ENCODE measurements at places on chromosomes 7 and 10.

DNA sequence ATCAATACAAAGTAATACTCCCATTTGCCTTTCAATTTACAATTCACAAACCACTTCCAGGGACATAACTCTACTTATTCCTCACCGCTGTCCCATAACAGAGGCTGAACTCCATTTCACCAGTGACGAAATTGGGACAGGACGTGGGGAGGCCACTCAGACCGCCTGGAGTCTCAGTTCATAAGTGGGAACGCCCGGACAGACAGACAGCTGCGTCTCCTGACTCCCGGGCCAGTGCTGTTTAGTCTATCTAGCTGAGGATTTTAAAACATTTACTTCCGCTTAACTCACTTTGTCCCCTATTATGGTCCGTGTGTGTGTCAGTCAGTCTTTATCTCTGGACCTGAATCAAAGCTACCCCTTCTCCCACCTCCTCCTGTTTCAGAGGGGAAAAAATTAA, 67.4 kb upstream of the ZNF438 start:
- no peak for DNase-seq

DNA sequence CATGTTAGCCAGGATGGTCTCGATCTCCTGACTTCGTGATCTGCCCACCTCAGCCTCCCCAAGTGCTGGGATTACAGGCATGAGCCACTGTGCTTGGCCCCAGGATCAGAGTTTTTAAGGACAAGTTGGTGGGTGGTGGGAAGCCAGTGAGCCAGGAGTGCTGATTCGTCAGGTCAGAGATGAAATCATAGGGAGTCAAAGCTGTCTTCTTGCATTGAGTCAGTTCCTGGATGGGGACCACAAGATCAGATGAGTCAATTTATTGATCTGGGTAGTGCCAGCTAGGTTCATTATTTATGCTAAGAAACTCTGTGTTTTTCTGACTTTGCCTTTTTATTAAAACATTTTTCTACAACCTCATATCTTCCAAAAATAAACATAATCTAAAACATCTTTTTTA, 423.8 kb downstream of the ARL4A start:
- no peak for DNase-seq

DNA sequence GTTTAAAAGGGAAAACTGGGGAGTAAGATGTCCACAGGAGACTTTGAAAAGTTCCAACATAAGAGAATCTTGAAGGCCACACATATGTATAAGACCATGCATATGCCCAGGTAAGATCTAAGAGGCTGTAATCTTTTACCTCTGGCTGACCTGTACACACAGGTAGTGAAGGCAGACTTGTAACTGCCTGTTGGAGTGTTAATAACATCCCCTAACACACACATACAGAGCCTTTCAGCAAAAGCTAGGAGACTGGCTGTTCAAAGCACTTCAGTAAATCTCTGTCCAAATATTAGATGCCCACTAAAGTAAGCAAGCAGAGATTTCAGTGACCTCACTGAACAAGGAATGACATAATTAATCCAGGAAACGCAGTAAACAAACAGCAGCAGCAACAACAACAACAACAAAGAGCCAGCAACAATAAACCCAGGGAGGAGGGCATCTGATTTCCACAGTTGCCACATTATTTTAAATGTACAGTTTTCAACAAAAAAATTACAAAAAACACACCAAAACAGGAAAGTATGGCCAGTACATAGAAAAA, 15.0 kb downstream of the CYP51A1 start:
- no peak for DNase-seq

- no peak for DNase-seq
Observed at GRCh38 chr10:119129721-119130120, 25.8 kb downstream of the DENND10 start.

GRCh38 chr10:78231939-78232338, 198.3 kb downstream of the RPS24 start:
- DNase-seq, result no peak

- DNase-seq, result no peak
Observed at GRCh38 chr10:20257422-20257821, 441.2 kb downstream of the PLXDC2 start.

- DNase-seq, result no peak
Observed at GRCh38 chr10:51485668-51486067, 213.7 kb downstream of the CSTF2T start.

DNA sequence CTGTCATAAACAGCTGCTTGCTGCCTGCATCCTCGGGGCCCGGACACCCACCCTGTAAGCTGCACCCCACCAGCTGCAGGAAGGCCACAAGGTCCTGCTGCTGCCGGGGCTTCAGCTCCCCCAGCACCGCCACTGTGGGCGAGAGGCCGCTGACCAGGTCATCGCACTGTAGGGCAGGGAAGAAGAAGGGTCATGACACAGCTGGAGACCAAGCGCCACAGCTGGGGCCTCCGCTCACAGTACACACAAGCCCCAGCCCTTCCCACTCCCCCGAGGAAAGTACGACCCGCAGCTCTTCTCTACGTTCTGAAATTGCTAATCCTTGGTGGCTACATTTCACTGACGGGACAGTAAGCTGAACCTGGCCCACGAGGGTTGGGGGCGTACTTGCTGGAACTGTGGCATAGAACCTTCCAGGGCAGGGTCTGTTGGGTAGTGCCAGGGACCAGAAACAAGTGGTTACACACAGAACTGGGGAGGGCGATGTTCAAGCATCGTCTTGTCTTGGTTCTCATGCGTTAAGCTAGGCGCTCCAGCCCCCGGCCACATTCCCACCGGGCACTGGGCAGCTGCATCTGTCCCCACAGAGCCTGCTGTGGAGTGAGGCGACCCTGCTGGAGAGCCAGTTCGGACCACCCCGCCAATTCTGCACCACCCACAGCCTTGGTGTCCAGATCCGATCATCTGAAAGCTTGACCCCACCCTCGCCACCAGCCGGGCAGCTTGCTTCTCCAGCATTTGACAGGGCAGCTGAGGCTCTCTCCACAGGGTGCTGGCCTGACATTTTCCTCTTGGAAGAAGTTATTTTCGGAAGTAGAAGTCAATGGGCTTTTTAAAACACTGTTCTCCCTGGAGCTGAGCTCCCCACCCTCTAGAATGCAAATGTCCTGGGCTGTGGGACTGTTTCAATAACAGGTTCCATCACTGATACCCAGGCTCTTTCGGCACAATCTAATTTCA, 50.8 kb downstream of the GSDME start:
- no peak for DNase-seq

DNA sequence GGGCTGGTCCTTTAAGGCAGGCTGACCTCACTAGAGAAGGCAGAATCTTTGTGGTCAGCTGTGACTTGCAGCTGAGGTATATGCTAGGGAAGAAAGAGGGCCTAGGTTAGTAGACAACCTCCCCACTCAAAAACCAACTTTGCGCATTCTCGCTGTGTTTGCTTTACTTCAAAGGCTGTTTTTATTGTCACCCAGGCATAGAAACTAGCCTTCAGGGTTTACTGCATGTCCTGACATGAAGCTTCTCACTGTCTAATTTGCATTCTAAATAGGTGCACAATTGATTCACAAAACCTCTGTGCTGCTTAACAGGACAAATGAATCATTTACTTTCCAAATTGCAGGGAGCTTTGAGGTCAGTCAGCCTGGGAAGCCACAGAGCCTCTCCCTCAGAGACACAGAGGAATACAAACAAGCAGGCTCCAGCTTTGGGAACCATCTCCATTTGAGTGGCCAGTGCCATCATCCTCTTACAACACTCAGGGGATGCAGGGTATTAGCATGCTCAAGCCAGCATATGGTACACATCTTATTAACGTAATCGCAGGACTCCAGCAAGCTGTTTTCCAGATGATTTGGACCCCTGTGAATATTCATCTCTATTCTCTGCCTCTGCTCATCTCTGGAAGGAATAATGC, 596.4 kb upstream of the GHITM start:
- peak; percentile 14 for DNase-seq

- DNase-seq, result no peak
Observed at GRCh38 chr7:157318015-157318706, 18.6 kb upstream of the DNAJB6 start.

GRCh38 chr7:103932389-103932788, 57.1 kb downstream of the RELN start:
- DNase-seq, result no peak

All from AG09309 (cell line).